ENCODE measurements at places on chromosomes 12 and 14.

- no peak for DNase-seq
Measured at GRCh38 chr12:27578689-27579372, 54.8 kb downstream of the PPFIBP1 start.

DNA sequence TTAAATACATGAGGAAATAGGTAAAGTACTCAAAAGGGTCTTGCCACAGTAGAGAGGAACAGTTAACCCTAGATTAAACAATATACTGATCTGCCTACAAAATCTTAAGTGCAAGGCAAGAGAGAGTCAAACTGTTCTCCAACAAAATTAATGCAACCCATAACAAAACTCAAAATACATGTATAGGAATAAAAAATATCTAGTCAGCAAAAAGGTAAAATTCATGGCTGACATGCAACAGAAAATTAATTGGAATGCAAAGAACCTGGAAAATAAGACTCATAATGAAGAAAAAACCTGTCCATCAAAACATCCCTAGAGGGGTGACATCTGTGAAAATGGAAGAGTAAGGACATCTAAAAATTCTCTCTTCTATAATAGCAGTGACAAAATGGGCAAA, 173.6 kb downstream of the ADAMTS20 start:
- DNase-seq: no peak

DNA sequence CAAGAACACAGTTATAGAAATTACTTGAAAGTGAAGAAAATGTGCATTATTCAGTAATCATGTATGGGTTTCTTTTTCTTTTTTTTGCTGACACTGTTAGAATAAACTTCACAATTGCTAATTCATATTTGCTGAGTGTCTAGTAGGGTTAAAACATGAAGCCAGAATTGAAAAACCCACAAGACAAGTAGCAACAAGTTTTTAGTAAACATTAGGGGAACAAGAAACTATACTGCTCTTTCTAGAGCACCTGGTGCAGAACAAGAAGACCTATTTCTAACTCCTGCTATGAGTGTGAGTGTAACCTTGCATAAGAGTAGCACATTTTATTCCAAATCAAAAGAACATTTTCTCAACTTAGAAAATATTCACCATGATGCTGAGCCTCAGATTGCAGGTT, 83.2 kb downstream of the ITPR2 start:
- DNase-seq: no peak

GRCh38 chr14:83441801-83442200, 1908.1 kb upstream of the SEL1L start:
- DNase-seq: no peak

GRCh38 chr12:39581592-39581991, 38.0 kb downstream of the ABCD2 start:
- no peak for DNase-seq

DNA sequence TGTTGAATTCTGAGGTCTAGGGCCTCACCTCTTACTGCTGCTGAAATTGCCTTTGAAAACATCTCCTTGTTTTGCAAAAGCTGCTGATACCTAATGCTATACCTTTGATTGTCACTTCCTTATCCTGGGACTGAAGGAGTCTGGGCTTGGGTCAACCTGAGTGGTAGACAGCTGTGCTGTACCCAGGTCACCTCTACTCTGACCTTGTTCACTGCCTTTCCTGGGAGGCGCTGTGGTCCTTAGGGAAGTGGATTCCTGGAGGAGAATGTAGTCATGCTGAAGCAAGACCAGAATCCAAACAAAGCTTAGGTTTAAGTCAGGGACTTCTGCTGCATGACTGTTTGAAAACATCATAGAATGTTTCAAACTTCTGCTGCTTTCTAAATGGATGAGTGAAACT, 191.4 kb downstream of the SNAPC1 start:
- no peak for DNase-seq

- no peak for DNase-seq
Measured at GRCh38 chr12:91921555-91921954, 224.1 kb downstream of the BTG1 start.

GRCh38 chr14:52068615-52069306, at the start of gene NID2:
Gene NID2, minus strand, starts transcription at chr14:52069059. Its CDS starts 65 bp downstream, at chr14:52068994.
- DNase-seq: no peak

- no peak for DNase-seq
Measured at GRCh38 chr12:70268972-70269371, 25.7 kb downstream of the CNOT2 start.

- no peak for DNase-seq
Measured at GRCh38 chr12:104960464-104960863, 2.4 kb upstream of the SLC41A2 start.

GRCh38 chr12:92503971-92504593, 198.7 kb upstream of the PLEKHG7 start:
- DNase-seq: no peak

DNA sequence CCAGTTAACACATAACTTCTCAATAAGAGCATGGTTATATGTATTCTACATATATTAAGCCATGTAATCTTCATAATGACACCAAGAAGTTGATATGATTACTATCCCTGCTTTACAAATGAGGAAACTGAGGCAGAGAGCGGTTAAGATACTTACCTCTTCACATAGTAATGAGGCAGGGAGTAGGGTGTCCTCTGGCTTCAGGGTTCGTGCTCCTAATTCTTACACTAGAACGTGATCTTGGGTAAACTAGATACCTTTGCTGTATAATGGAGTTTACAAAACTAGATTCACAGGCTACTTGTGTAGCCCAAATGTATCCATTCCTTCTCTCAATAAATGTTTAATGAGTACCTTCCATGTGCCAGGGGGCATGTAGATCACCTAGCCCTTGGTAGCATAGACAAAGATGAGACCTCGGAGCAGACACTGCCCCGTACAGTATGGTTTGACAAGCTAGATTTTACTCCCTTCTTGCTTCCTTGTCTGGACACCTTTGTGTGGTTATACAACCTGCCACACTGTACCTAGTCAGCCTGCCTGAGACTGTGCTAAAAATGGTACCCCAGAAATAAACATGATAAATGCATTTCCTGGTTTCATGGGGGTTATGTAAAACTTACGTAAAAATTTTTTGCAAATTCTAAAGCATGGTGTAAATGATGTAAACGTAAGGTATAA, 991.8 kb downstream of the VRK1 start:
- no peak for DNase-seq

DNA sequence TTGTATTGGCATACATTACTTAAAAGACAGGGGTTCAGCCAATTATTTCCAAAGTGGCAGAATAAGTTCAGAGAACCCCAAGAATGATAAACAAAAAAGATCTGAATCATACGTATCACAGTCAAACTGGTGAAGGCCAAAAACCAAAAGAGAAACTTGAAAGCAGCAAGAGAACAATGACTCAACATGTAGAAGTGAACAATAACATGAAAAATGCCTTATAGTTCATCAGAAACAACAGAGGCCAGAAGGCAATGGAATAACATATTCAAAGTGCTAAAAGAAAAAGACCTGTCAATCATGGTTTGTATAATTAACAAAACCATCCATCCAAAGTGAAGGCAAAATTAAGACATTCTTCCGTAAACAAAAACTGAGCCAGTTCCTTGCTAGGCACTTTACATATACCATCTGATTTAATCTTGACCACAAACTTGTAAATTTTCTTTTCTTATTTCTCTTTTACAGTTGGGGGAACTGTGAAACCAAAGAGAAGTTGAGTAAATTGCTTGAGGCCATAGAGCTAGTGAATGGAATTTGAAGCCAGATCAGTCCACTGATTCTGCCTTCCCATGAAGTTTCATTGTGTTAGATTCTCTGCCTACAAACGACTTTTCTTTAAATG, 232.1 kb upstream of the SEL1L start:
- no peak for DNase-seq

DNA sequence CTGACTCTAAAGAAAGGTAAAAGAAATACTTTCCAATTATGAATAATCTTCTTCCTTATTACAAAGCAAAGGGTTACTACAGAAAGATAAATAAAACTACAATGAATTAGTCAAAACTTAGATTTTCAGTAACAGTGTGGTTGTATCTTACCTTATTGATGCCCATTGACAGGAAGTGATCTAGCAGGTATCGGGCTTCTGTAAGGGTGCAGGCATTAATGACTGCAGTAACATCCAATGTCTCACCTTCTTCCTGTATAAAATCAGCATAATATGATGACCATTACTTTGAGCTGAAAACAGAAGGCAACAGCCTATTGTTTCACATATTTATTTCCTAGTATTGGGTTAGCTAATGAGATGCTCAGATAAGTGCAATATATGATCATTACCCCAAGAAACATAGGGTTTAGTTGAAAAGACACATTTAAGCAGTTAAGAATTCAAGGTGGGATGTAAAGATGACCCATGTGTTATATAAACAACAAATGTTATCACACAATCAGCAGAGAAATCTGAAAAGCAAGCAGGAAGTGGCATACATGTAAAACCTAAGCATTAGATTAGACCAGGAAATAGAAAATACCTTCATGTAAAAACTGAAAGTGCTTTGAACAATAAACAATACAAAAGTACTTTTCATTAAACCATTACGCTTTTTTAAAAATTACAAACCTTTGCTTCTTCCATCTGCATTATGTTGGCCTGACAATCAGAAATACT, 111.2 kb downstream of the KIF21A start:
- DNase-seq: no peak

DNA sequence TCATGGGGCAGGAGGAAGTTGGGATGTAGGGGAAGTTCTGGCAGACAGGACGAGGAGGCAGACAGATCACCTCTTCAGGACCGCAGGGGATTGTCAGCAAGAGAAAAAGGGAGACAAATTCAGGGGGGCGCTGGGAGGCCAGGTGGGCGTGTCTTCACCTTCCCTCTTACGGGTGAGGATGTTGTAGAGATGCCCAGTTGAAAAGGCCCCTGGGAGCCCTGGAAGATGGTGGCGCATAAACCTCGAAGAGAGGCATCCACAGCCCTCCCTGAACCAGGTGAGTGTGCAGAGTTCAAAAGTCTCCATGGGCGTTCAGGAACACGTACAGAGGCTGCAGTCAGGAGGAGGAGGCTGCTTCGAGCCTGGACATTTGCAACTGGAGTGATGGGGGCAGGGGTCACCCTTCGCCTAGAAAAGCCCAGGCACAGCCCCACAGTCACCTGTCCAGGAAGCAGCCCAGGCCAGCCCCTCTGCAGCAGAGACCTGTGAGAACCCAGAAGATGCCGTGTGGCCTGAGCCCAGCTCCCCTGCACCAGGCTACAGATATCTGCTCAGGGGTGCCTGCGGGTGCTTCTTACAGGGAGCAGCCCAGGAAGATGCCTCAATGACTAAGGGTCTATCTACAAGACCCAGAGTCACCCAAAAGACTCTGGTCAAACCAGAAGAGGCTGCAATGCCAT, 74.4 kb downstream of the PRIMA1 start:
- no peak for DNase-seq

DNA sequence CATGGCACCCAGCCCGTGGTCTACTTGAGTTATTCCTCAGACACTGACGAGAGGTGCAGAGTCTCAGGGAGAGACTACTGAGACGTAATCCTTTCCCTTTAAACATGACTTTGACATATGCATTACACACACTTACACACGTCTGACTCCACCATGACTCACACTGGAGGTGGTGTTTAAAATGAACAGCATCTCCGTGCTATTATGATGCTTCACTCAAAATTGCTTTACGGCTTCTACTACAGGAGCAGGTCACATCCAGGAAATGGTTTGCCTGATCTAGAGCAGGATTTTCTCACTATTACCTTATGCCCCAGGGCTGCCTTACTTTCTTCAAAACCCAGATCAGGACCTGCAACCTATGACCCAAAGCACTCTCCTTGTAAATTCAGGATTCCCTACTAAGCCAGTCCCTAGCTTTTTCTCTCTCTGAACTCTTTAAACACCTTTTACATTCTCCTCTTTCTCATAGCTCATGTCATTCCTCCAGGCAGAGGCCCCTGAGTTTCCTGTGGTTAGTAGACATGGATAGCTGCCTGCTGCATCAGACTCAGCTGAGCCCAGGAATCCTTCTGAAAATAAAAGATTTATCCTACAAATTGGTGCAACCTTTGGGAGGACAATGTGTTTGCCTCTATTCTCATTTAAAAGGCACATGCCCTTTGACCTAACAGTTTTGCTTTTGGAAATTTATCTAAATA, 31.2 kb downstream of the TMCC3 start:
- DNase-seq: no peak

DNA sequence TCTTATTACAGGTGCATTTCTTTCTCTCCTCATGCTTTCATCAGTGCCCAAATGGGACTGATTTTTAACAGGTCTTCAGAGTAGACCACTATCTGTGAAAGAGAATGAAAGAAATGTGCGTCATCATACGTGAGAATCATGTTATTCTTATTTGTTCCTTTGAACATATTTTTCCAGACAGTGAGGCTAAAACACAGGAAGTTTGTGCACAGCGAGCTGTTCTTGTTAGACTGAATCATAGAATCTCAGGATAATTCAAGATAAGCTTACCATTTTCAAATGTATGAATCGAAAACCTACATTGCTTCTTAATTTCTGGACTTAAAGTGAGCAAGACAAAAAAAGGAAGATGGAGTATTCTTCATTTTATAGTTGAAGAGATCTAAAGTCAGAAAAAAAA, 383.1 kb downstream of the EGLN3 start:
- no peak for DNase-seq

- no peak for DNase-seq
Measured at GRCh38 chr14:95499354-95499750, 17.1 kb downstream of the SYNE3 start.

- no peak for DNase-seq
Measured at GRCh38 chr12:101891462-101891971, 14.1 kb downstream of the DRAM1 start.
